ENCODE measurements at places on chromosomes 7 and 10.

GRCh38 chr10:72186258-72186981 lies 29.4 kb upstream of the ANAPC16 start:
- H3K4me1 ChIP-seq = peaks cover 11% of the 10 kb centered on the region
- no peaks in the 10 kb centered on the region for H3K27me3 ChIP-seq
- peak; percentile 80 for DNase-seq
- H3K27ac ChIP-seq = peak overlapping the region; percentile 57
- peak overlapping the region; percentile 39 for H3K4me3 ChIP-seq
- H3K36me3 ChIP-seq = no peaks in the 10 kb centered on the region

DNA sequence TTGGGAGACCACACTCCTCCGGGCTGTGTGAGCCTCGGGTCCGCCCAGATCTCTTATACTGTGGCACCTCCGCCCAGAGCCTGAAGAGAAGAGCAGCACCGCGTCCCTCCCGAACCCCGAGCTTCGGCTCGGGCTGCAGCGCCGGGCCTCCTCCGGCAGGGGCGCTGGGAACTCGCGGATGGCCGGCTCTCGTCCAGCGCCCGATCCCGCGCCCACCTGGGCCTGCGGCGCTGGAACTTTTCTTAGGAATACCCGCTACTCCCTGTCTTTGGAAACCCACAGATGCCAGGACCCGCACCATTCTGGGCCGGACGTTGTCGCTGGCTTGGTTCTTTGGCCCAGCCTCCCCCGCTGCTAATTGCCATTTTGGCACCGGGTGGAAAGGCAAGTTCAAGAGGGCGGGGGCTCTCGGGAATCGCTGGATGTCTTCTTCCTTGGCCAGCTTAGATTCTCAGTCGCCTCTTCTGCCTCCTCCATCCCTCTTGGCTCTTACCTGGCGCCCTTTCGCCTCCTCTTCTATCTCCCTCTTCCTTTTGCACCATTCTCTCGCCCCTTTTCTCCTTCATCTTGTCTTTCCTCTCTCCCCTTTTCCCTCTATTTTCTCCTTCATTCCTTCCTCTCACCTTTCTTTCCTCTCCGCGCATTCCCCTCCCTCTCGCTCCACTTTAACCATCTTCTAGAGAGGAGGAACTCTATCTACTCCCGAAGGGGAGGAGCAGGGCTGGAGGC lies 2.1 kb upstream of the SORCS3 start:
- no peak for DNase-seq
- H3K4me1 ChIP-seq = no peaks in the 10 kb centered on the region
- no peak overlapping the region for H3K4me3 ChIP-seq
- no peak overlapping the region for H3K27ac ChIP-seq

DNA sequence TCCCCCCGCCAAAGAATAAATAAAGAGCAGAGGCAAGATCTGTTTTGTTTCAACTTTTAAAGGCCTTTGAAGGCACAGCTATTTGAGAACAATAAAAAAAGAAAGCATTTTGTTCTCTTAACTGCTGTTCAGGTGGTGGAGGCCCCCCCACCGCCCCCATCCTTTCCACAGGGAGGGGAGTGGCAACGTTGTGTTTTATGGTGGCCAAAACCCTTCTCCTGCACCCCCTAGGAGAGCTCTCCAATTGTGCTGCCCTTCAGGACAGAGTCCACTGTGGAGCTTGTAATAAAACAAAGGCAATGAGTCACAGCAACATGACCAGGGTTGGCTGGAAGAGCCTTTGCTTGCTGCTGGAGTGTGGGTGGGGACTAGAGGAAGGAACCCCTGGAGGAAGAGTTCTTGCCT lies 987.9 kb downstream of the KCNMA1 start:
- H3K36me3 ChIP-seq = no peaks in the 10 kb centered on the region
- DNase-seq = no peak
- H3K4me3 ChIP-seq = no peak overlapping the region
- no peak overlapping the region for H3K27ac ChIP-seq
- H3K27me3 ChIP-seq = no peaks in the 10 kb centered on the region

- no peaks in the 10 kb centered on the region for H3K27me3 ChIP-seq
- no peak overlapping the region for H3K27ac ChIP-seq
- no peak overlapping the region for H3K4me3 ChIP-seq
- no peak for DNase-seq
- no peaks in the 10 kb centered on the region for H3K36me3 ChIP-seq
- H3K4me1 ChIP-seq = no peaks in the 10 kb centered on the region
These were observed 108.3 kb downstream of the MTERF1 start for GRCh38 chr7:91771921-91772815.

- no peak for DNase-seq
- no peaks in the 10 kb centered on the region for H3K36me3 ChIP-seq
- peaks cover 24% of the 10 kb centered on the region for H3K4me1 ChIP-seq
- no peak overlapping the region for H3K4me3 ChIP-seq
These were observed 159.1 kb downstream of the LRRC4 start for GRCh38 chr7:127872122-127872521.

- no peaks in the 10 kb centered on the region for H3K27me3 ChIP-seq
- H3K36me3 ChIP-seq = no peaks in the 10 kb centered on the region
- no peak for DNase-seq
- no peaks in the 10 kb centered on the region for H3K4me1 ChIP-seq
- no peak overlapping the region for H3K4me3 ChIP-seq
These were observed 57.4 kb downstream of the LAMB4 start for GRCh38 chr7:108072739-108073138.
